ENCODE measurements at places on chromosomes 13 and 19.

DNA sequence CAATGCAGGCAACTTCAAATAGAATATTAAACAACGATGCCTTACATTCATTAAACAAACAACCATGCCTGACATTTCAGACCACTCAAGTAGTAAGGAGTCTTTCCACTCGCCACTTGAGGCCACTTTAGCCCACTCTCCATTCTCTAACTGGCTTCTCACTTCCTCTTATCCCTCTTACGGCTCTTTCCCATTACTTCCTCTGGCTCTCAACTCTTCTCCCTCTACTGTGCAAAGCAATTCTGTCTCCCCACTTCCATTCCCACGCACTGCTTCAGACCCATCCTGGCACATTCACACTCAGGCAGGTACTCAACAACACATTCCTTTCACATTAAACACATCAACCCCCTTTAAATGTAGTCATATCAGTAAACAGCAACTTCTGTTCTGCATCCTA lies 229.8 kb upstream of the IPO5 start:
- DNase-seq, result no peak

DNA sequence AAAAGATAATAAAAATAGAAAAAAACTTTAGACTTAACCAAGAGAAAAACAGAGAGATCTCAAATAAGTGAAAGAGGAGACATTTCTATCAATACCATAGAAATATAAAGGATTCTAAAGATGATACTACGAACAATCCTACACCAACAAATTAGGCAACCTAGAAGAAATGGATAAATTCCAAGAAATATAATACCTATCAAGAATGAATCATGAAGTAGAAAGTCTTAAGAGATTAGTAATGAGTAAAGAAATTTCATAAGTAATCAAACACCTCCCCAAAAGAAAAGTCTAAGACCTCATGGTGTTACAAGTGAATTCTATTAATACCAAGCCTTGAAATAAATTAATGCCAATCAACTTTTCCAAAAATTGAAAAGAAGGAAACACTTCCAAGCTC lies 1584.5 kb upstream of the MIR17HG start:
- no peak for DNase-seq

DNA sequence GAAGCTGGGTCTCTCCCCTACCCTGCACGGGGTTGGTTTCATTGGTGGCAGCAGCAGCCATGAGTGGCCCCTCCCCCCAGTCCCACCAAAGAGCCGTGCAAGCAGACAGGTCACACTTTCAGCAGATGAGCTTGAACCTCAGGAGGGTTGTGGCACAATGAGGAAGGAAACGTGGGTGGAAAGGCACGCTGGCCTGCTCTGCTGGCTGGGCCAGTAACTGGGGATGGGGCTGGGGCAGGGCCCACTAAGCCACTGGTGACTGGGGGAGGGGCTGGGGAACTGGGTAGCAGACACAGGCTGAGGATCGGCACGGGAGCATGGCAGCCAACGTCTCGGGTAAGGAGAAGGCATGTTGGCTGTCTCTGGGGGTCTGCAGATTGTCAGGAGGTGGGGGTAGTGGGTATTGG lies at the start of gene P2RY11:
P2RY11 (plus strand) TSS at position 289 of the 407 bp plus-strand sequence; CDS start at position 318, 29 bp downstream.
- peak; percentile 59 for DNase-seq

GRCh38 chr13:59766236-59766635 lies 397.5 kb downstream of the DIAPH3 start:
- no peak for DNase-seq

DNA sequence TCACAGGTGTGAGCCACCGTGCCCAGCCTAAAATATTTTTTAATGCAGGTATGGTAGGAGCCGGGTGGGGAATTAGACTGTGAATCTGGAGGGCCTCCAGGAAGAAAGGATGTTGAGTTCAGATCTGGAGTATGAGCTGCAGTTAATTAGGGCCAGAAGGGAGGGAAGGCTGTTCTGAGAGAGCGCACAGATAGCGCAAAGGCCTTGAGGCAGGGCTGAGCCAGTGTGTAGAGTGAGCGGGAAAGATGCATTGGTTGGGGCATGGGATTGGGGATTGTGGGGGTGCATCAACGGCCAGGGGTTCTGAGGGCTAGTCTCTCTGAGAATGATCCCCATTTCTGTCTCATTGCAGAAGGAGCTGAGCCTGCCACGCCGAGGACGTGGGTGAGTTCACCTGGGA lies 9.7 kb downstream of the MAST3 start:
- no peak for DNase-seq

DNA sequence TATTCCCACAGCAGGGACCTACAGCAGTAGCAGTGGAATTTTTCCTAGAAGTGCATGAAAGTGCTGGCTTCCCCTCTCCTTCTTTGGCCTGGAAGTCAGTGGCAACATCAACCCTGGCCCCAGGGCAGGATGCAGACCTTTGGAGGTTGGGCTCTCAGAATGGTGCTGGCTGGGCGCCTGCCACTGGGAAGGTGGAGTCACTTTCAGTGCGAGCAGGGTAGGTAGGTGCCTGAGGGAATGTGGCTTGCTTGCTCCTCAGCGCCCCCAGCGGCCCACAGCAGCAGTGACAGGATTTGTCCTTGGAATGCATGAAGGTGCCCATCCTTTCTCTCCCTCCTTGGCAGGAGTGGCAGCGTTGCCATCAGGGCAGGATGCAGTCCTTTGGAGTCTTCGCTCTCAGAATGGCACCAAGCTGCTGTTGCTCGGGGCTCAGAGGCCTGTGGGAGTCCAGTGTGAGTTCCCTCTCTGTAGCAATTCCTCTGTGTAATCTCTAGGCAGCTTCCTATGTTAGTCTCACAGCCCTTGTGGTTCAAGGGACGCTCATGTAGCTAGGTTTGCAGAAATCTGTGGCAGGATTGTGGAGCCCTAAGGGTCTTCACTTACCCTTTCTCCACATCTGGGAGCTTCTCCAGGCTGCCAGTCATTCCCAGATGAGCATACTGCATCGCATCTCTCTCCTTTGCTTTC lies 354.4 kb upstream of the DACH1 start:
- peak; percentile 3 for DNase-seq

DNA sequence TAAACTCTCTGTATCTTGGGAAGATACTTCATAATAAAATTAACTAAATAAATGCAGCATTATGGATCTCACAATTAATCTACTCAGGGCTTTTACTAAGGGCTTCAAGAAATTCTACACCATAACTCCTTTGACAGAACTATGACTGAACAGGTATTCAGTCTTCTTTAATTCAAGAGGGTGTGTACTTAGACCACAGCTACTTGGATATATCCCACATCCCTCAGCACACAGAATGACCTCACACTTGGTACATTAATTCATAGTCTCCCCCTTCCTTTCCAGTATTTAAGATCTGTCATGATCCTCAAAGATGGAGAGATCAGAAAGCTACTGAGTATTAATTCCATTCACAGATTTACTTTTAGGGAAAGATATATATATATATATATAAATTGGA lies 11.6 kb downstream of the DIAPH3 start:
- DNase-seq, result no peak

DNA sequence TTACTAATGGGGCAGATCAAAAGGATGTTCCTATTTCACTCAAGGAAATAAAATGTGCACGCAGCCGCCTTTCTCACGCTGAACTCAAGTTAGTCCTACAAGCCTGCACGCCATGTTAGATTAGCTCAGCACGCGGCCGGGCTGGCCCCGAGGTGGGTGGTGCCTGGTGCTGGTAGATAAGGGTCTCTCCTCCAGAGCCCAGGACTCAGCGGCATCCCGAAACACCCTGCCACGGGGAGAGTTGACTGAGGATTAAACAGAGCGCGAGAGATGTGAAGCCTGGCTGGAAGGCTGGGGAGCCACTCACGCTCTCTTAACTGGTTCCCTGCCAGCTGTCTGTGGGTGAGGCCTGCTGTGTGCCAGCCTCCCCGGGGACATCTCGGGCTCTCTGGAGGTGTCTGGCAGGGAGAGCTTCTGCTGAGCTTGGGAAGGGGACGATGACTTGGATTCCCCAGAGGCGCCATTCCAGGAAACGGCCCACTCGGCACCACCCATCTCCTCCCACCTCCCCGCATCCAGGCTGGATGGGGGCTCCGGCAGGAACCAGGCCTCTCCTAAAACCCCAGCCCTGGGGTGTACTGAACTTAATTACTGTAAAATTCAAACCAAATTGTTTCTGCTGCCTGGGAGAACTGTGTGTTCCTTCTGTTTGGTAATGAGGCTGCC lies 122.2 kb downstream of the KDM4B start:
- no peak for DNase-seq

GRCh38 chr13:32984857-32985626 lies 31.2 kb upstream of the KL start:
- no peak for DNase-seq

DNA sequence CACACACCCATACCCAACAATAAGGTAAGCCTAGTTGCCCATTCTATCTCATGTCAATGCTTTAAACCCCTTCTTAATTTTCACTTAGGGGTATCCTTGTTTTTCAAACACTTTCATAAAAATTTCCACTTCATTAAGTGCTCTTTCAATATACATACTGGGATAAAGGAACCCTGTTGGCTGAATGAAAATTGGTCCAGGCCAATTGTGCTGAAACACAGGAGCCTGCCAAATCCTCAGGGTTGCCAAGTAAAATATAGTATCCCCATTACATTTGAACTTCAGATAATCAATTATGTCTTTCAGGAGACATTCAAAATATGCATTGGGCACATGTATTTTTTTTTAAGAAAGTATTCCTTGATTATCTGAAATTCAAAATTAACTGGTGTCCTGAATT lies 1131.1 kb downstream of the SLITRK1 start:
- no peak for DNase-seq

DNA sequence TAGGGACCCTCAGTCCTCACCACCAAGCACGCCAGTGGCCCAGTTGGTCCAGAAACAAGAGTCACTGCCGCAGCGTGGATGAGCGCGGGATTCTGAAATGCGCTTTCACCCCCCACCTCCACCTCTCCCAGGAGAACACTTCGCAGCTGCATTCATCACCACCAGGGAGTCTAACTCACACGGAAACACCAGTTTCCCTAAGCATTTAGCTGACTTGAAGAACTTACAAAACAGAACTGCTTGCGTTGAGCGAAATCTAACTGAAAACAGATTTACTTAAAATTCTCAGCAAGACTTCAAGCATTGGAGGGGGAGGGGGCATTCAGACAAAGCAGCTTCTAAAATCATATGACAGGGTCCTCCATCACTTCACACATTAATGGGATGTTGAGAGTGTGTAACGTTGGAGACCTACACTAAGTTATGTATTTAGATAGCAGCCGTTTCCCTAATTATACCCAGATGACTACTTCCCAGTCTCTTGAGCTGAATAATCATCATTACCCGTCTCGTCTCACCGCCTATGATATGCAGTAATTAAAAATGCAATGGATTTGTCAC lies 258.2 kb upstream of the IRS2 start:
- DNase-seq, result no peak

GRCh38 chr13:26756961-26757360 lies 3.6 kb downstream of the GPR12 start:
- no peak for DNase-seq

GRCh38 chr19:49689133-49690078 lies at the start of gene ADM5:
ADM5 (plus strand) TSS chr19:49689594; CDS start chr19:49689838, 244 bp downstream.
- peak; percentile 73 for DNase-seq

DNA sequence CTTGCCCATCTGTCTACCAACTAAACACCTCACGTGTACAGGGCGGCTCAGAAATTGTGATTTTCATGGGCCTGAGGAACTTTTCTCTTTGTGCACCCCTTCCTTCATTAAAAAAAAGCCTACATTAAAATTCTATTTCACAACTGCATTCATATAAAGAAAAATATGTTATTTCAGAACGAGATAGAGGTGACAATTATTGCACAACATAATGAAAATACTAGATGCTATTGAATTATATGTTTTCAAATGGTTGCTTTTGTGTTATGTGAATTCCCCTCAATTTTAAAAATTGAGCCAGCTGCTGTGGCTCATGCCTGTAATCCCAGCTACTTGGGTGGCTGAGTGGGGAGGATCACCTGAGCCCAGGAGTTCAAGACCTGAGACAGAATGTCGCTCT lies 5.2 kb downstream of the SLC1A6 start:
- no peak for DNase-seq

DNA sequence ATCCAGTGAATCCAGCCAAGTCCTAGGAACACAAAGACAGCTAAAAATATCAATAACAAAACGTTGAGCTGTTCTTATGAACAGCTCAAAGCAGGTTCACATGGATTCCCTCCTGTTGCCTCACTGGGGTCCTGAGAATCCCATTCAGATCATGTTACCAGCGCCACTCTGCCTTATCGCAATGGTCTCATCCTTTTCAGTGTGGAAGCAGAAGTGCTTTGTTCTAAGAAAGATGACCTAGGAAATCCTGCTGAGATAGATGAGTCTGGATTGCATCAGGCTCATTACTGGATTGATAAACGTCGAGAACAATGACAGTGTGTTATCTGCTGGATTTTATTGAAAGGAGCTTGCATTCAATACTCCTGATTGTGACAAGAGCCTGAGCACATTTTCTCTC lies 87.0 kb downstream of the SLAIN1 start:
- no peak for DNase-seq

GRCh38 chr19:58572026-58572817 lies 913 bp downstream of the MZF1 start:
- no peak for DNase-seq

DNA sequence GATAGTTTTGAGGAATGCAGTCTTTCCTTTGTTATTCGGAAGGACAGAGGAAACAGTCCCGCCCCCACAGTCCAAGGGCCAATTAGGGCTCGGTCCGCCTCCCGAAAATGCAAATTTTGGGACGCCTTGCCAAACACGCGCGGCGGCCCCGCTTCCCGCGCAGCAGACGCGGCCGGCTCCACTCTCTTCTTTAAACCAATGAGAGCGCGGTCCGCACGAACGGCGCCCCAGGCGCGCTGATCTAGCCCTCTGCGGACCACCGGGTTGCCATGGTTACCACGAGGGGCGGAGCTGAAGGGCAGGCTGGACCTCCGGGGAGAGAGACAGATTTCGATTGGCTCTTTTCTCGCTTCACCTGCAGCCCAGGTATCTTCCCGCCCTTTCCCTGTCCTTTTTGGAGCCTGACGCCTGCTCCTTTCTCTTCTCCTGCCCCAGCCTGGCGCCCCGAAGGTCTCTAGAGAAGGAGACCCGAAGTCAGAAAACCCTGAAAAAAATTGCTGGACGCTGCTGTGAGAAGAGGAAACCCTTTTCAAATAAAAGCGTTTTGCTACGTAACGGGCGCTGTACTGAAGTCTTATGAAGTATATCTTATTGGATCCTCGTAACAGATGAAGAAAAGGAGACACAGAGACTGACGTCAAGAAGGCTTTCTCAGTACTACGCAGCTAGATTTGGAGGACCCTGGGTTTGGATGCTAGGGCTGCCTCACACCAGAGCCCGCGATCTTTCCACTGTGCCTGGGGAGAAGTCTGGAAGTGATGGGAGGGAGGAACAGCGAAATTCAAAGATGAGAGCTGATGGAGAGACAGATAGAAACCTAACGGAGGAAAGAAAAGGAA lies 2.0 kb downstream of the PTH2 start:
- peak; percentile 69 for DNase-seq

All from GM13976 (cell line).